ENCODE measurements at places on chromosomes 3 and 15.

- no peak for DNase-seq
Observed at GRCh38 chr3:57923101-57923500, 85.1 kb upstream of the FLNB start.

DNA sequence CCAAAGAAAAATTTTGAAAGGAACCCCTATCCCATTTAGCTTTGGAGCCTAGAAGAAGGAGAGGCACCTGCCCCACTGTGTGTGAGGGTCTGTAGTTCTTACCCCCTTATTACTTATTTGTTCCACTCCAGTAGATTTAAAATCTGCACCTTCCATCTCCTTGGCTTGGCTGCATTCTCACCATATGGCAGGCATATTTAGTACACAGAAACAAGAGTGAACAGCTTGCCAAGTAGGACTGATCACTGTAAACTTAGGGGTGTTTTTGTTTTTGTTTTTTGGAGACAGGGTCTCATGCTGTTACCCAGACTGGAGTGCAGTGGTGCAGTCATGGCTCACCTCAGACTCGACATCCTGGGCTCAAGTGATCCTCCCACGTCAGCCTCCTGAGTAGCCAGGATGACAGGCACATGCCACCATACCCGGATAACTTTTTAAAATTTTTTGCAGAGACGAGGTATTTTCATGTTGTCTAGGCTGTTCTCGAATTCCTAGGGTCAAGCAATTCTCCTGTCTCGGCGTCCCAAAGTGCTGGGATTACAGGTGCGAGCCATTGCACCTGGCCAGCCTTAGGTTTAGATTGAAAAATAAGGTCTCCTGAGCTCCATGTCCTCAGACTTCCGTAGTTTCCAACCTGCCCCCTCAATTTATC lies 14.1 kb upstream of the ANXA2 start:
- no peak for DNase-seq

- no peak for DNase-seq
Observed at GRCh38 chr15:81309647-81310450, 14.1 kb downstream of the STARD5 start.

DNA sequence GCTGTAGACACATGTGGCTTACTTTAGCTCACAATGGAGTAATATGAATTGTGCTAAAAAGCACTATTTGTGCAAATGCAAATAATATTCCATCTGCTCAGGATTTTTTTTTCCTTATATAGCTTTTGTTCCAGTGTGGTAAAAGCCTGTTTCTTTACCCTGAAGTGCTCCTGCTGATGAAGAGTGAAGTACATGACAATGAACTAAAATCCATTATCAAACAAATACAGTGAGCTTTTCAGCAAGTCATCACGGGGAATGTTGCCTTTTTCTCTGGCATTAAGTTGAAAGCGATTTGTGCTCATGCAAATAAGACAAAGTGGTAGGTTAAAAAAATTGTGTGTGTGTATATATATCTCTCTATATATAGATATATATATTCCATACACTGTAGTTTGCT lies 28.6 kb upstream of the CCDC39 start:
- DNase-seq = no peak

DNA sequence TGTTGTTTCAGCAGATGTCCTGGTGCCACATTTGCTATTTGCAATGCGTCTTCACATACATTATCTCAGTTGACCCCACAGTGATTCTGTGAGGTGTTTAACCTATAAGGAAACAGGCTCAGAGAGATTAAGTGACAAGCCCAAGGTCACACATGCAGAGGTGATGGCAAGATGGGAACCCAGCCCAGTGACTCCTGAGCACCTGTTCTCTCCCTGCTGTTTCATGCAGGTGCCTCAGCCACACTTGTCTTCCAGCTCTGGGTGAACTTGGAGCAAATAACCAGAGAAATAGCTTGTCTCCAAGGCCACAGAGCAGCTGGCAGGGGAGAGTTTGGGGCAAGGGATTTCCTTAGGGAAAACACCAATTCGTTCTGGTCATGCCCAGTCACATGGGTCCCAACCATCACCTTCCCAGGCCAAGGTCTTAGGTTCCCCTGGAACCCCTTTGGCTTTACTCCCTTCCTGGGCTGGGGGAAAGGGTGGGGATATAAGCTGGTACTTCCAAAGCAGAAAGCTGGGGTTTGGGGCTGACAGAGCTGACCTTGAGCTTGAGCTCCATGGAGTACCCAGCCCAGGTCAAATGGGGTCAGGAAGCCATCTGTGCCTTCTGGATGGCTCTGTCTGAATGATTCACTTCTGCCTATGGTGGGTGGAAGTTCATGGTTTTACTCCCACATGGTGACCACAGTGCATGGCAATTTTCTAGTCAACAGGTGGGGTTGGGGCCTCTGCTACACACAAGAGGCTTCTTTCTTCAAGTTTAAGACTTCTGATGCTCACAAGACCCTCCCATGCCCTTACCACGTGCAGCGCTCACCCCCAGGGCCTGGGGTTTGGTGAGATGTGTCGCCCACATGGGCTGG lies 22.4 kb downstream of the LIPC start:
- DNase-seq = no peak

DNA sequence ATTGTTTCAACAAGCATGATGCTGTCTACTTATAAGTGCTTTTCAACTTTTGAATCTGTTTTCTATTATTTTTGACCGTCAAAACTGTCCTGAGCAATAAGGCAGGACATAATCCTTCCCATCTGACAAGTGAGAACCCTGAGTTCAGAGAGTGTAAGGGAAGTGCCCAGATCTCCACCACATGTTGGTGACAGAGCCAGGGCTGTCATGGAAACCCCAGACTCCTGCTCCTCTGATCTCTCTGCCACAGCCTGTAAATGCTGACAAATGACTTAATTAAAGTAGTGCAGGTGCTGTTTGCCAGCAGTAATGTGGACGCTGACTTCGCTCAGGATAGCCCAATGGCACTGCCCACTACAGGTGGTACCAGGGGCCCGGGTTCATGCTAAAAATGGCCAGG lies 40.3 kb downstream of the SPSB4 start:
- no peak for DNase-seq

- no peak for DNase-seq
Observed at GRCh38 chr3:5080779-5081550, 41.1 kb upstream of the ARL8B start.

DNA sequence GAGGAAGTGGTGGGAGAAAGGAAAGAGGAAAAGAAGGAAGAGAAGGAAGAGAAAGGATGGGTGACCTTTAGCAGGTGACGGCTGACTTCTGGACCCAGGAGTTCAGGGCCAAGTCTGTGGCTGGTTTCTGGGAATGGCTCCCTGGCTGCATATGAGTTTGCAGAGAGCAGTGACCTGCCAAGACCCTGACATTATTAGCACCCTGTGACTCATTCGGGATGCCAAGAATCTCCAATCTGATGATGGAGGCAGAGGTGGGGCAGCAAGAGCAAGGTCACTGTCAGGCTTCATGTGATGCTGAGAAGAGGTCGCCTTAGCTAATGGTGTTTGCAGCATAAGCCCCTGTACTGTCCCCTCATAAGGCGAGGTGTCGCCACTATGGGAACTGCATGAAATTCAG lies 42.6 kb downstream of the MYZAP start:
- no peak for DNase-seq

GRCh38 chr3:57464011-57464410 lies 80.1 kb downstream of the DNAH12 start:
- DNase-seq = no peak

DNA sequence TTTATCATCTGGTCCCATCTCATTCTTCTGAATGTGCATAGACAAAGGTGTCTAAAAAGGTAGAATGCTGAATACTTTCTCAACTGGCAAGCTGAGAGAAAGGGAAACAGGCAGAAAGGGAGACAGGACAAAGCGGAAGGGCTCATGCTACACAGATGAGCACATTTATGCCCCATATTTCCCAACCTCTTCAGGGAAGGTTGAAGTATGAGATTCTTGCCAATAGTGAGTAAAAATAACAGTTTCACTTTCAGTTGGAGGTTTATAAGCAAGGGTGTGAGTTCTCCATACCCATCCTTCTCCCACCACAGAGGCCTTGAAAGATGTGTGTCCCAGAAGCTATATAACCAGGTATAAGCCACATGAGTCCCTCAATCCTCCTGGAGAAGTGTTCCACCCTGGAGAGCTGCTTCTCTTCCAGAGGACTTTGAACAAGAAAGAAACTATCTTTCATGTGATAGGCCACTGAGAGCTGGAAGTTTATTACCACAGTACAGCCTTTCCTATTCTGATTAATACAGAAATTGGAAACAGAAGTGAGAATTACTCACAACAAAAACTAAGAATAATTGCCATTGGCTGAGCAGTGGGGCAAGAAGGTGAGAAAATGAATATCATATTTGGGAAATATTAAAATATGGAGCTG lies 709.4 kb upstream of the NR2F2 start:
- no peak for DNase-seq

DNA sequence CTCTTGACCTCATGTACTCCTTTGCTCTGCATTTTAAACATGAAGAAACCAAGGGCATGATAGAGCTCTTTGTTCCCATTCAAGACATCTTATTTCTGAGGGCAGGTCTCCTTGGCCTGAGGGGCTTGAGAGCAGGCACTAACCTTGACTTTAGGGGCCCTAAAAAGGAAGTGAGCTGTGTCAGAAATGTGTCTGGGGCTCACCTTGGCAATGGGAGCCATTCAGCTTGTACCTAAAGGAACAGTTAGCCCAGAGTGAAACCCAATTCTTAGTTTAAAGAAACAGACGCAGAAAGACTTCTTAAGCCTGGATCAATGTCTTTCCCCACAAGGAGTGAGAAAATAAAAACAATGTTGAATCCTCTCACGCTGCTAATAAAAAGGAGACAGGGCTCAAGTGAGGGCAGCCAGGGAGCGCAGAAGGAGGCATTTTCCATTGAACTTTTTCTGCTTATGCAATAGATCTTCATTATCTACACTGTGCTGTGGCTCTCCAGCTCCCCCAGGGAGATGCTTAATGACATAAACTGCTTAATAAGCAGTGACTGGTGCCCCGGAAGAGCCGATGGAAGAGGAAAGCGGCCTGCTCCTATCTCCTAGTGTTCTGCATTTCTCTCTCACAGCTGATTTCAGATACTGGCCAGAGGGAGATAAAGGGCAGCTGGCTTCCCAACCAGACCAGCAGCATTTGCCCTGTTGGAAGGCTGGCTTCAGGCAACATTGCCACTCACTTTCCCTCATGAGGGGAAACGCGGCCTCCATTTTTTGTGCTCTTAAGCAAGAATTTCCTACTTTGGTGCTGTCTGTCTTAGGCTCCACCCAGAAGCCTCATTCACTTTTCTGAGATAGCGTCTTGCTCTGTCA lies 152.0 kb downstream of the OPA1 start:
- DNase-seq = no peak

DNA sequence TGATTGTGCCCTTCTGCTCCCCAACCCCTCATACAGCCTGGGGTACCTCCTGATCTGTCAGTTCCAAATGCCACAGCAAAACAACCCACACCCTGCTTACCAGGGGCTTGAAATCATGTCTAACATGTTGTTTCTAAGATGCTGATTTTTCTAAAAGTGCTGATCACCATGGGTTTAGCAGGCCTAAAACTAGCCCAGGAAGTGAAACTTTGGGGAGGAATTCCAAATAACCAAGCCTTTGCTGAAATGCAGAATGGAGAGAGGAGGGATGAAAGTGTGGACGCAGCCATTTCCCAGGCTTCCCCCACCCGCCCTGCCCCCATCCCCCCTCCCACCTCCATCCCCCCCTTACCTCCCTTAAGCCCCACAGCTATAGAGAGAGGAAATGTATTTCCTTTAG lies 2.0 kb upstream of the HRH1 start:
- no peak for DNase-seq

- no peak for DNase-seq
Observed at GRCh38 chr3:33089515-33089914, 7.4 kb downstream of the GLB1 start.

DNA sequence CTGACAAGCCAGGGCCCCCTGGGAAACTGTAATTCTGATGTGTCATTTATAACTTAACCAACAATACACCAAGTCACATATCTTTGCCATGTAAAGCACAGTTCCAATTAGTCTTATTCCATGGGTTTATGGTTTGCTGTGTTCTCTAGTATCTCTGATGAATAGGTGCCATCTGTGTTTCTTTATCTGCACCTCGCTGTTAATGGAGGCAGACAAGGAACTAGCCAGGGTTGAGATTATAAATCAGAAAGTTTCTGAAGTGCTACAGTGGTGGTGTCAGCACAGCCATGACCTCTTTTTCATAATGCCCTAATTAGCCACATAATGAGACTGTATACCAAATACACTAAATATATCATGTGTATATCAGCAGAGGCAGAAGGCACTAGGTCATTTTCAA lies 866.4 kb downstream of the PLOD2 start:
- no peak for DNase-seq

GRCh38 chr3:42556089-42556632 lies 25.6 kb downstream of the SEC22C start:
- DNase-seq = no peak

DNA sequence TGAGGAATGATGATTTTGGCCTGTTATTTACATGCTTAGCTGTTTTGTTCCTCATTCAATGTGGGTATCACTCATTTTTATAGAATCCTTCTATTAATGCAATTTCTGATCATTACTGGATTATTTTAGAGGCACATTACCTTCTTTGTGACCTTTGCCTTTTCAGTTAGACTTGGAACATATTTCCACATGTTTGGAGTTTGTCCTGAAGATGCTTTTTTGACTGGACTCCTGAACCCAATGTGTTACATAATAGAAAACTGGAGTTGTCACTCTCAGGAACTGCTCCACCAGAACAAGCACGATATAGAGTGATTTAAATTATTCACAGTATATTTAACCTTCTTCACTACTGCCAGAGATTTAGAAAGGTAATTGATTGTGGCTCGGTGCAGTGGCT lies 59.5 kb downstream of the TP63 start:
- DNase-seq = no peak

- DNase-seq = no peak
Observed at GRCh38 chr3:71146673-71147072, 436.9 kb downstream of the FOXP1 start.

GRCh38 chr15:56366211-56366610 lies 985 bp downstream of the TEX9 start:
- no peak for DNase-seq

DNA sequence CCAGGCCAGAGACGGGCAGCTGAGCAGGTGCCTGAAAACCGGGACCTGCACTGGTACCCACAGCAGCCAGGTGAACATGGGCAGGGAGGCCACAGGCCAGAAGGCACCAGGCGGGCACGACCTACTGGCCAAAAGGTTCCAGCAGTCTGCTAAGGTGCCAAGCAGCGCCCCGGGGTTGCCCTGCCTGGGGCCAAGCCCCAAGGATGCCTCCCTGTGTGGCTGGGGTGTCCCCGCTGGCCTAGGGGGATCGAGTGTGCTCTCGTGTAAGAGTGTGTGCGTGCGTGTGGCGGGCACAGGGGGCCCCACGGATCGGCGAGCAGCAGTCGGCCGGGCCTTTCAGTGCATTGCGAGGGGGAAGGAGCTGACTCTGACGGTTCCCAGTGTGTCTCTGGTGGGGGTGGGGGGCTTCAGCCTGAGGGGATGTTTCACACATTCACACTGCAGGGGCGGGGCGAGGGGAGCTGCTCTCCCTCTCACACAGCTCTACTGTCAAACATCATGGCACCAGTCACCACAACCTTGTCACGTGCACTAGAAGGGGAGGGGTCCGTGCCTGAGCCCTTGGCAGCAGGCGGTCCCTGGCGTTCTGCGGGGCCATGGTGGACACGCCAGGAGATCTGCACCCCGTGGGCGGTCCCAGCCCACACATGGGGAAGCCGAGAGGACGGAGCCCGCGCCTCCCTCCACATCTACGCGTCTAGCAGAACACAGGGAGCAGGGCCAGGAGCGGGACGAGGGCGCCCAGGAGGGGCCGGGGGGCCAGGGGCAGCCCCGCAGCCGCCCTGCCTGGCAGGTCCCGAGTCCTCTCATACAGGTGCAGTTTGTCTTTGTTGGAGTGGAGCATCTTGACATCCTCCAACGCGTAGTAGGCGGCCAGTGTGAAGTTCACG lies 44.5 kb downstream of the RGMA start:
- no peak for DNase-seq
